ENCODE measurements at places on chromosomes 2 and 18.

GRCh38 chr2:3302751-3303582 lies 74.7 kb downstream of the EIPR1 start:
- DNase-seq, result no peak

- DNase-seq, result no peak
These were observed 207.2 kb downstream of the ETAA1 start for GRCh38 chr2:67604360-67604759.

DNA sequence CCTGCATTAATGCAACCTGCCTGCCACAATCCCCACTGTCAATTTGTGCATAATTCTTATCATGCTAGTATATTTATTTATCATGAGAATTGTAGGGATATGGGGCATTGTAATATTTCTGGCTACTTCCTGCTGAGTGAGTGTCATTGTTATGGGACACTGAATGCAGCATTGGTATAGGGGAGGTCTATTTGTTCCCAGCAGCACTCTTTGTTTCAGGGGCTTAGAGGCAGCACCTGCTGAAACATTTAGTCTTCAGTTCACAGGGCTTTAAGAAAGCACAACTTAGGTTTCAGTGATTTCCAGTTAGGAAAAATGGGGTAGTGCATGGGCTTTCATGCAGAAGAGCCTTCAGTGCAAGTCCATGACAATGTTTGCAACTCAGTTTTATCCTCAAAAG lies 23.6 kb downstream of the SULT1C3 start:
- no peak for DNase-seq

- no peak for DNase-seq
These were observed 616.6 kb upstream of the FSHR start for GRCh38 chr2:49770919-49771318.

DNA sequence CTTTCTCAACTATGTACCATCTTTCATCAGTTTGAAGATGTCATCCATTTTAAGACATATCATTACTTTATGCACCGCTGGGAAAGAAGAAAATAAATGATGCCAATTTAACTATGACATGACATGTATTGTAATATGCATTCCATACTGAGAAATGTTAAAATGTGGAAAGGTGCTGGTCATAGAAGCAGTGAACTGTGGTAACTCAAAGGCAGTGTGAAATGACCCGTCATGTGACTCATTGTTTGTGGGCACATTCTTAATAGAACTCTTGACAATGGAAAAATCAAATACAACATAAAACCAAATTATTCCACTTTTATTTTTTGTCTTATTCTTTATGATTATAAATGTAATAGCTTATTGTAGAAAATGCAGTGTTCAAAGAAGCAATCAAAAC lies 455.0 kb upstream of the ST6GAL2 start:
- DNase-seq, result no peak

DNA sequence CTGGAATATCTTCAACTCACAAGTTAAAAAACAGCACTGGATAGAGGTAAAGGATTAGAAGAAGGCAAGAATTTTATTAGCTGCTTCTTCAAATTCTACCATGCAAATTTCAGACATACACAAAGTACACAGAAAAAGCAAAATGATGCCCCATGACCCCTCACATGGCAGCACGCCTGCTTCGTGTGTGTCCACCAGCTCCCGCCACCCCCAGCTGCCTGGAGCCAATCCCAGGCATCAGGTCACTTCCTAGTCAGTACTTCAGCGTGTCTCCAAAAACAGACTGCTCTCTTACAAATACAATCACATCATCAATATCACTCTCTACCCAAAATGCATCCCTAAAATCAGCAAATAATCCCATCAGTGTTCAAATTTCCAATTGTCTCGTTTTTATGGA lies 35.8 kb downstream of the IMPA2 start:
- no peak for DNase-seq

DNA sequence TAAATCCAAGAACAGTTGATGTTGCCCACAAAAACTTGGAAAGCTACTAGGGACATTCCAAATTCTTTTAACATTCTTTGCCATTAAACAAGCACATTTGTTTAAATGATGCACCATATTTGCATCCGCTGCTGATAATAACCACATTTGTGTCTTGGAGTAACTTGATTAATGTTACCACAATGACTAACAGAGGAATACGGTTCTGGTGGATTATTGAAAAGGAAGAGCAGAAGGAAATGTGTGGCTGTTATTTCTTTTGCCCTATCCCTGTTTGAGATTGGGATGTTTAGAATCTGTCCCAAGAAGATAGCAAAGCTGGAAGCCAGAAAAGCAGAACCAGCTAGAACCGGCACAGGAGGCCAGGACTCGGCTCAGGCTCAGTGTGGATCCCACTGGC lies 39.2 kb upstream of the RASGRP3 start:
- no peak for DNase-seq

GRCh38 chr2:42804891-42805290 lies 12.5 kb upstream of the HAAO start:
- no peak for DNase-seq

GRCh38 chr18:6056171-6056910 lies 161.0 kb upstream of the TMEM200C start:
- peak; percentile 6 for DNase-seq

DNA sequence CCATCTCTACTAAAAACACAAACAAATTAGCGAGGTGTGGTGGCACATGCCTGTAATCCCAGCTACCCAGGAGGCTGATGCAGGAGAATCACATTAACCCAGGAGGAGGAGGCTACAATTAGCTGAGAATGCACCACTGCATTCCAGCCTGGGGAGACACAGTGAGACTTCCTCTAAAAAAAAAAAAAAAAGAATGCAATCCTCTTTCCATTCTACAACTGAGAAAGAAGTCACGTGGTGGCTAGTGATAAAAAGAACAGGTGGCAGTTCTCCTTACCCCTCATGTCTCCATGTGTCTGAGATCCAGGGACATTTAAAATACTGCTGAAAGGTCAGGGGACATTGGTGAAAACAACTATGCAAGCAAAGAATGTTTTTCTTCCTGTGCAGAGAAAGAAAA lies 24.4 kb upstream of the GPR39 start:
- DNase-seq, result no peak

DNA sequence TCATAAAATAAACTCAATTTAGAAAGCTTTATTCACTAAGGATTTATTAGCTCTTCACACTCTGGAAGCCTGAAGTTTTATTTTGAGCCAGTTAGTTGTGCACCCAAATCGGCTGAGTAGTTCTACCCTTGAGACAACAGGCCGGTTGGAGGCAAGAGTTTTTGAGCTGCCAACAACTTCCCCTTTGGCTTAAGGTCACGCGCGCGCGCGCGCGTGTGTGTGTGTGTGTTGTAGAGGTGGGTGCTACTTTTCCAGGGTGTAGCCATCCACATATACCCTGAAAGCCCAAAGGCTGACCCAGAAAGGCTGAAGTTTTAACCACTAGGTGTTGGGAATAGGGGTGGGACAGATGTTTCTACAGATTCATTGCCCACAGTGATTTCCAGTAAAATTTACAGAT lies 150.2 kb upstream of the LHCGR start:
- DNase-seq, result no peak

DNA sequence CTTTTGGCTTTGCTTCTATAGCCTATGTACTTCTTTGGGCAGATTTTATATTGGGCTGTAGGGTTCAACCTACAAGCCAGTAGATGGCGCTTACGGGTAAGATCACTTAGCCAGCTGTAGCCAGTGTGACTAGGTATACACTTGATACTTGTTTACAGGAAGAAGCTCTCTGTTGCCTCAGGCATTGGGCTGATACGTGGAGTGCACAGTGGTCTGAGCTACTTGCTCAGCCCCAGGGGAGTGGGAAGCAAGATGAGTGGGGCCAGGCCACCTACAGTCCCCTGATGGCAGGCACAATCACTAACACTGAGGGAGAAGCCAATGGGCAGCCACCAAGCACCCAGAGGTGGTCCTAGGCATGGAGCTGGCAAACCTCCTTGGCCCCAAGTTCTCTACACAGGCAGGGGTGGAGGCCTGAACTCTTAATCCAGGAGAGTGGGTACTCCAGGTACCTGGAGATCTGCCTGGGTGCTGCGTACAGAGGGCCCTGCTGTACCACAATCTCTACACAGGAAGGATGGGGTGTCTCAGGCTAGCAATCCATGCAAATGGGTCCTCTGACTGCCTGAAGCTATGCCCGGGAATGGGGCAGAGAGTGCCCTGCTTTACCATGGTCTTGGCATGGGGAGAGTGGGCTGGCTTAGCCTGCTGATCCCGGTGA lies 122.2 kb downstream of the NCOA1 start:
- peak; percentile 58 for DNase-seq

GRCh38 chr2:129467012-129467779 lies 512.3 kb upstream of the RAB6C start:
- DNase-seq, result no peak

GRCh38 chr2:168355121-168355520 lies 101.0 kb upstream of the CERS6 start:
- no peak for DNase-seq

DNA sequence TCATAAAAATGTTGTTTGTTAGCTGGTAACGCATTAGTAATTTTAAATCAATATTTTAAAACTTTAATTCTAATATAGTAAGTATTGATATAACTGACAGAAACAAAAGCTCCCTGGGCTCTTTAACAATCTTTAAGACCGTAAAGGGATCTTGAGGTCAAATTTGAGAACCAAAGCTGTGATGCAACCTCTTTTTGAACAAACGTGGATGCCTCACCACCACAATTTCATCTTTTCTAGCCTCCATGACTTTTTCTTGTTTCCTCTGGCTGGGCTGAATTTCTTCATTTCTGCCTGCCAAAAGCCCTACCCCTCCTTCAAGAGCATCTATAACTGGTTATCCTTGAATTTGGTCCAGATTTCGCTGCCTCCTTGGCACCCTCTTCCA lies 563 bp upstream of the POLE4 start:
- no peak for DNase-seq
